Activated CD4-positive, alpha-beta T cell treated with anti-CD3 and anti-CD28 coated beads, Interleukin-2, Interleukin-4, amounts not matched to agents 100 ng/mL and 50 ng/mL, durations not matched to agents 16 hours and 8 hours (primary cell): ENCODE measurements at places on chromosomes 11 and 22.
A peak's percentile ranks its signal among the peaks of the same experiment; 100 is the strongest.

DNA sequence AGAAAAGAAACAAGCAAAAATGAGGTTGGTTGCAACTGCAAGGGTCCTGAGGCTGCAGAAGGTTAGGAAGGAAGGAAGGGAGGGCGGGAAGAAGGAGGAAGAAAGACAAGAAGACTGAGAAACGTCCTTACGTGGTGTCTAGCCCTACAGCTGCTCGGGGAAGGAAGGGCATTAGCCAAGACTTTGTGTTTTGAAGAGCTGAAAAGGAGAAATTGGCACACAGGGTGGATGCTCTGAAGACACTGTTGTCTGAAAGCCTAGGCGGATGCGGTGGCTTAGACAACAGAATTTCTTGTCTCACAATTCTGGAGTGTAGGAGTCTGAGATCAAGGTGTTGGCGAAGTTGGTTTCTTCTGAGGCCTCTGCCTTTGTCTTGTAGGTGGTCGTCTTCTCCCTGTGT, 60.7 kb downstream of the MCM5 start:
- no peak for DNase-seq

GRCh38 chr22:27863556-27863955, 55.5 kb downstream of the PITPNB start:
- no peak for DNase-seq

GRCh38 chr22:26273011-26273675, 103.9 kb downstream of the SEZ6L start:
- no peak for DNase-seq

GRCh38 chr11:47480762-47481161, 31.8 kb upstream of the RAPSN start:
- no peak for DNase-seq

GRCh38 chr11:65170058-65170534, at the start of gene SPDYC:
SPDYC (plus strand) TSS chr11:65170233; CDS start chr11:65171358, 1,125 bp downstream.
- DNase-seq = no peak

DNA sequence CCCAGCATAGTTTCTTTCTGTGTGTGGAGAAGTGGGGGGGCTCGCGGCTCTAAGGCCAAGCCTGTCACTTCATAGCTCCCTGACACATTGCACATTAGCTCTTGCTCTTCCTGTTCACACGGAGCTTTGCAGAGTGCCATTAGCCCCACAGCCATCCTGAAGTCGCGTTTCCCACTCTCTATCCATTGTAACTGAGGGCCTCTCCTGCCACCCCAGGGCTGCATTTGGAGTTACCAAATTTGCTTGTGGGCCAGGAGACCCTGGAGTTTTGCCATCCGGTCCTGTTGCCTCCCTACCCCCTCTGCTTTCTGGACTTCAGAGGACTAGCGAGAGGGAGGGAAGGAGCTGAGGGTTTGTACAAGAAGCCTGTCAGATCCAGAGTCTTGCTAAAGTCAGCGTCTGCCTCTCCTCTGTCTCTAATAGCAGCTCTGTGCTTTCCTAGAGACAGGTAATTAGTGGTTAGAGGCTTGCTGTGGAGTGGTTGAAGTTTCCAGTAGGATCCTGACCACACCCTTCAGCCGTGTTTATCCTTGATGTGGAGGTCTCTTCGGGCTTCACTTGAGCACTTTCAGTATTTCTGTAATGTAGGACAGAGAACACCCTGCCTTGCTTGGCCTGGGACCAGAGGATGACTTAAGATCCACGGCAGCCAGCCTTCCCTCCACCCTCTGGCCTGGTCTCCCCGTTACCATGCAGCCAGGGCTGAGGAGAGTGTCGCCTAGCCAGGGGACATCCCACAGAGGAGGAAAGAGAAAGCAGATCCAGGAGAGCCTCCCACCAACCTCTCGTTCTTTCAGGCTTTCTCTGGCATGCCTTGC, 14.1 kb downstream of the DCPS start:
- DNase-seq = no peak

DNA sequence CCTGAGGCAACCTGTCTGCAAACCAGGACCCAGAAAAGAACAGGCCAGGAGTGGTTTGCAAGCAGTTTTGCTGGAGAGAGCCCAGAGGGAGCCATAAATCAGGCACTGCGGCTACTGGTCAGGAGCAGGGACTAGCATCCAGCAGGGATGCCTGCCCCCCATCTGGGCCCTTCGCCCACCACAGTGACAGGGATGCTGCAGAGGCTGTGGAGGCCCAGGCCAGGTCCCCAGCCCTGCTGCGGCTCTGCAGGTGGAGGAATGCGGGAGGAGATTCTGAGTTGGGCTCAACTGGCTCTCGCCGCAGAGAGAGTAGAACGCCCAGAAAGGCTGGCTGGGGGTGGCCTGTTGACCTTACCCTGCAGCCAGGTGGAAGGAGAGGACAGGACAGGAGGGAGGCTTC, 16.4 kb upstream of the NEFH start:
- no peak for DNase-seq

DNA sequence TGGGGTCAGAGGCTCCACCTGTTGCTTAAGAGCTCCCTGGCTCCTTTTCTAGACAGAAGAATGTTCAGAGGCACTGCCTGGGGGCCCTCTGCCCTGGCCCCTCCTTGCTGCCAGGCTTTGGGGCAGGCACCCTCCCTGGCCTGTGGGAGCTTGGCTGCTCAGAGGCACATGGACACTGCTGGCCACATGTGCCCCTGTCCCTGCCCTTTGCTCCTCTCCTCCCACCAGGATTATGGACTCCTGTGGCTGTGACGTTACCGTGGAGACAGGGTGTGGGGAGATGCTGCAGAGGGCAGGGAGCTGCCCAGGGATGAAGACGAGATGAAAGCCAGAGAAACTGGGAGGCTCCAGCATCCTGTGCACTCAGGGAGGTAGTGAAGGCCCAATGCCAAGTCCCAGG, 14.7 kb downstream of the DRD2 start:
- no peak for DNase-seq

GRCh38 chr22:42145175-42145574, 14.6 kb upstream of the CYP2D6 start:
- no peak for DNase-seq

DNA sequence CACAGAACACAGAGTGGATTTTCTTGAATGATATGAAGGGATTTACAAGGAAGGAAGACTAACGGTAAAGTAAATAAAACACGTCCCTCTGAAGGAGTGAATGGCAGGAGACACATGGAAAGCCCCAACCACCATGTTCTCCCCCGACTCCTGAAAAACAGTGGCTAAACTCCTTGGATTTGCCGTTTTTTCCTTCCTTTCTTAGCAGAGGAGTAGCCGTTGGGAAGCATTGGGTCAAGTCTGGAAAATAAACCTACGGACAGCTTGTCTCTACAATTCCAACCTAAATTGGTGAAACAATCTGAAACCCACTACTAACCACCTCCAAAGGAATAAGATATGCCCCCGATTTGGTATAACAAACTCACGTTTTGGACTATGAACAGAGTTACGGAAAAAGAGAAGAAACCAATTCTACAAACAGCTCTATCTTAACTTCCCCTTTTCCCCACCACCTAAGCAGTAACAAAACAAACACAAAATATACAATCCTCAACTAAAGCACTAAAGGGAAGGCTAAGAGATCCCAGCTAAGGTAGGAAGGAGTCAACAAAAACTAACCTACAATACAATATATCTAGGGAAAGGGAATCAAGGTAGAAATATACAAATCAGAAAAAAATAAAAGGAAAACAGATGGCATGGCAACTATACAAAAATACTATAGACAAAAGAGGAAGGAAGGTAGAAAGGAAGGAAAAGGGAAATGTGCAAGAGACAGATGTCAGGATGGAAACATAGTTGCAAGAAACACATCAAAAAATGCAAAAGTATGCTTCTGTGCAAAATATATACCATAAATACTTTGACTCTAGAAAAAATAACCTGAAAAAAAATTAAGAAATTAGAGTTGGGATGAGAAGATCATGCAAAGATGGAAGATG, 43.8 kb upstream of the LYVE1 start:
- DNase-seq = no peak

GRCh38 chr22:46069521-46070214, 80.7 kb upstream of the PPARA start:
- peak; percentile 64 for DNase-seq

GRCh38 chr11:72307439-72307838, 63.5 kb upstream of the PHOX2A start:
- no peak for DNase-seq

DNA sequence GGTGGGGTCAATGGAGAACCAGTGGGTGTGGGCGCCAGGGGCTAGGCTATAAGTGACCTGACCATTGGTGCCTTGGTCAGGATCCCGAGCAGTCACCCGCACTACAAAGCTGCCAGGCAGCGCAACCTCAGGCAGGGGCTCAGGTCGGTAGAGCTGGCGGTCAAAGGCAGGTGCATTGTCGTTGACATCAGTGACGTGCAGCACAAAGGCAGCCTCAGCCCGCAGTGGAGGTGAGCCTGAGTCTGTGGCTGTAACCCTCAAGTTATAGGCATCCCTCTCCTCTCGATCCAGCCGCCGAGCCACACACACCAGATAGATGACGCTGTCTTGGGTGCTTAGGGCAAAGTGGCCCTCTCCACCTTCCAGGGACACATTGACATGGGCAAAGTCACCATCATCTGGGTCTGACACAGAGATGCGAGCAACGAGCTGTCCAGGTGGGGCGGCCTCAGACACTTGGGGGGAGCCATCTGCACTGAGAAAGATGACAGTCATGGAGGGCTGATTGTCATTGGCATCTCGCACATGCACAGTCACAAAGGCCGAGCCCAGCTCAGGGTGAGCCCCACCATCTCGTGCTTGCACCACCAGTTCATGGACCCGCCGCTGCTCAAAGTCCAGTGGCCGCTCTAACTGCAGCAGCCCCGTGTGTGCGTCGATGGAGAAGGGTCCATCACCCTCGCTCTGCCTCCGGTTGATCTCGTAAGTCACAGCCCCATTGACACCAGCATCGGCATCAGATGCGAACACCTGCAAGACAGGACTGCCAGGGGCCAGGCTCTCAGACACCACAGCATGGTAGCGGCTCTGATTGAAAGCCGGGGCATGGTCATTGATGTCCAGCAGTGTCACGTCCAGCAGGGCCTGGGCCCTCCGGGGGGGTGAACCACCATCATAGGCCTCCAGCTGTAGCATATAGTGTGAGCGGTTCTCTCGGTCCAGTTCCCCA, 15.3 kb downstream of the DCHS1 start:
- DNase-seq = no peak

DNA sequence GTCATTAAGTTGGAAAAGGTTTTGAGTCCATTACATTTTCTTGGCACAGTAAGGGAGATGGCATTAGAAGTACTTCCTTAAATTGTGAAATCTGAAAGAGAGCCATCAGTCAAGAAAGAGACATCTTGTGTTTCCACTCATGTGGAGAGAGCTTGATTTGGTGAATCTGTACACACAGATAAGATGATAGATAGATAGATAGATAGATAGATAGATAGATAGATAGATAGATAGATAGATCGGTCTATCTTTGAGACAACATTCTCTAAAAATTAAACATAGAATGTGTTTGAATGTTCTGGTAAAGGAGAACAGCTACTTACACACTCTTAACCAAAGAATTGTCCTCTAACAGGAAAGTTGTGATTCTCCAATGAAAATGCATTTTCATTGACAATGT, 76.2 kb downstream of the TTC17 start:
- no peak for DNase-seq

- DNase-seq = no peak
These were observed 313.4 kb downstream of the BUD13 start for GRCh38 chr11:116459185-116460045.

DNA sequence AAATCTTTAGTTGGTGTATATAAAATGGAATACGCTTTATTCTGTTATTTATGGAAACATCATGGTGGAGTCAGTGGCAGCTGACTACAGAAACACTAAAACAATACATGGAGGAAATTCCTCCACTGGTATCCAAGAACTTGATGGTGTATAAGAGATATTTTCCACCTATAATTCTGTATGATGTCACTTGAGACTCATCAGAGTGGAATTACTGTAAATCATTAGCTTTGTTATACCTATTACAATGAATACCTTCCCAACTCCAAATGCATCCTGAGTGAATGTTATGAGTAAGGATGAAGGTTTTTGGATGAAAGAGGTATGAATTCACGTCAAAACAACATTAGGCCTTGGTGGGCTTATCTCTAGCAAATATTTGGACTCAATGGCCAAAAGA, 258.5 kb upstream of the SORL1-AS1 start:
- no peak for DNase-seq

- no peak for DNase-seq
These were observed 2.7 kb downstream of the ZNF74 start for GRCh38 chr22:20396639-20397038.

DNA sequence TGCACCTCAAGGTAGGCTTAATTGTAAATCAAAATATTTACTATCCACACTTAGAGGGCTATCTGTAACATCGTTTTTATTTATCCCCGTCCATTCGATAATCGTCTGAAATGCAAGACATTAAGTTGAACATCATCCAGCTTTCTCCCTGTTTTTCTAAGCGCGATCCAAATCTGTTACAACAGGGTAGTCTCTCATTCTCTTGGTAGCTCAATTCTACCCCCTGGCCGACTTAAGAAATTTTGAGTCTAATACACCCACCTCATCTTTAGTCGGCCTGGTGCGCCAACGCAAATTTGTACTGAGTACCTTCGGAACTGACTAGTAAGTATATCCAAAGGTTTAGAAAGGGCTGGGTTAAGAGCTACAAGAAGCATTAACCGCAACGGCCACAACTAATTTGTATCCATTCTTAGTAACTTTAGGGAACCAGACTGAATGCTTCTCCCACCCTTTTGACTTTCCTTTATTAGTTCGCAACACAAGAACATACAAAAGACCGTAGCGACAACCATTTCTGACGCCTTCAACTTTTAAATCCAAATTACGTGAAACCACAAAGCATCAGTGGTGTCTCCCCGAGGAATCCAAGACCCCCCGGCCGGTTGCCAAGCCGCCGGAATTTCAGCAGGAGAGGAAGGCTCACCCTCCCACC, 1.0 kb upstream of the ZNF143 start:
- peak; percentile 48 for DNase-seq

- no peak for DNase-seq
These were observed 807.2 kb downstream of the TBC1D22A start for GRCh38 chr22:47569389-47570299.

DNA sequence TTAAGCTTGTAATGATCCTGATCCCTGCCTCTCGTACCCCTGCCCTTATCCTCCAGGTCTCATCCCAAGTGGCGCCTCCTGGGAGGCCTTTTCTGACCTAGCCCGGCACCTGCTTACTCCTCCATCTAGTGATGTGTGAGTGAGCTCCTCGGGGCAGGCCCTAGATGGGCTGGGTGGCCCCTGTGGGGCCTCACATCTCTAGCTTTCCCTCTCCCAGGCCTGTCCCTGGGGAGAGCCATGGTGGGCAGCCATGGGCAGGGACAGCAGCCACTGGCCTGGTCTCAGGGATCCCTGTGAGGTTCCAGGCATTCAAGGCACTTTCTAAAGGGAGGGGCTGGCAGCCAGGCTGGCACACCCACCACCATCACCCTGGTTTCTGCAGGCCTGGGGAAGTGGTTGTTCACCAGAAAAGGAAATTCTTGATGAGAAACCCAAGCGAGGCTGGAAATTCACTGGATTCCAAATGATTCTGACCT, 27.9 kb downstream of the GNAZ start:
- DNase-seq = no peak

GRCh38 chr11:69804769-69805508, 14.3 kb downstream of the FGF3 start:
- DNase-seq = no peak
